8988T (cell line): ENCODE measurements at places on chromosomes 1 and 21.

- no peak for DNase-seq
Observed at GRCh38 chr1:43437031-43437973, 16.4 kb downstream of the HYI start.

DNA sequence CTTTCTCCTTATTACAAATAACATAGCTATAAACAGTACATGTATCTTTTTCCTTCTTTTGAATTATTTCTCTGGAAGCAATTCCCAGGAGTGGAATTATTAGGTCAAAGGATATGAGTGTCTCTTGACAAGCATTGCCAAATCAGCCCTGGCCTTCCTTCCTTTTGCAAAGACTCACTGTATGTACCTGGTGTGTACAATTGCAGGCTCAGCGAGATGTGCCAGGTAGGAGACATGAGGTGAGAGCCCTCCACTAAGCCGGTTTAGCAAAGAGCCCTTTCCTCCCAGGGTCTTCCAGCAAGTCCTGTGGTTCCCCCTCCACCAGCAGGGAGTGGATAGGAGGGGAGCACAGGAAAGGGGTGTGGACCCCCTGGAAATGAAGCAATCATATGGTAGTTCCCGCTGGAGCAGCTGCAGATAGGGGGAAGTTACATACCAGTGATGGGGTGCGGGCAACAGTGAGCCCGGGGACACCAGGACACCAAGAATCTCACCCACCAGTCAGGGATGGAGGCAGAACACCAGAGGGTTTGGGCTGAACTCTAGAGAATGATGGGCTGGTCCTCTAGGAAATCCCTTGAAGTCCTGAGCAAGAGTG is 18.3 kb downstream of the RCSD1 start:
- DNase-seq = no peak

DNA sequence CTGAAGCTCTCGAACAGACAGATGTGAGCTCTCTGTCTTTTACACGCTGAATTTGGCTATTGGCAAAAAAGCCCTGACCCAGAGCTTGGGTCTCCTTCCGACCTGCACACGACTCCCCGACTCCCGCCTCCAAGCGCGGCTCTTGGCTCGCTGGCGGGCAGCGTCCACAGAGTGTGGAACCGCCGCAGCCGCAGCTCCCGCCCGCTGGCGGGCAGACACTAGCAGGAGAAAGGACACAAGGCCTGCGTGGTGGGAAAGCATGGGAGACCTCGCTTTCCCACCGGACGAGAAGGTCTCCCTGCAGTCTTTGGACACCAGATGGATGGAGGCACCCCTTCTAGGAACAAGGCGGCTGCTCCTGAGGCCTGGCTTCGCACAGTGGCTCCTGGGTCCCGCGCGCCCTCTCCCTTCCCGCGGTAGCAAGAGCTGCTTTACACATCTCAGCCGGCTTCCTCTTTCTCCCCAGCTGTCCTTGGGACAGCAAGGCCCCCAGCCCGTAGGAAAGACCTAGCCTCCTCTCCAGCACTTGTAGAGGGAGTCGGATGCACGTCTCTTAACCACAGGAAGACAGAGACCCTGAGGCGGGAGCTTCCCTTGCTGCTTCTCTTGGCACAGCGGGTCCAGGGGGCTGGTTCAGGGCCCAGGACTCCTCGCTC is 92.1 kb downstream of the PRKAB2 start:
- DNase-seq = no peak

- DNase-seq = no peak
Observed at GRCh38 chr1:95197616-95198252, 36.3 kb upstream of the RWDD3 start.

DNA sequence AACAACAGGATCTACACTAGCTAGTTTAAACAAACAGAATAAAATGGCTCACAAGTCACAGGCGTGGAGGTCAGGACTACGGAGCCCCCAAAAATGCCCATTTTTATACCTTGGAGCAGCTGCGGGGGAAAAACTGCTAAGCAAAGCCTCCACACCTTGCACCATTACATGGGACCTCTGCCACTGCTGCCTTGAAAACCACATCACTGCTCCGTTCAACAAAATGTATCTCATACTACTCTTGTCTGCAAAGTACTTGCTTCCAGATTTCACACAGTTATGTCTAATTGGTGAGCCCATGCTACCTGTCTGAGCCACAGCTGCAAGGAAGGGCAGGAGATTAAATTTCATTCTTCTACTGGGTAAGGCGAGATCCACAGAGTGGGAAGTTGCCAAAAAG is 24.4 kb downstream of the MRPL39 start:
- no peak for DNase-seq

DNA sequence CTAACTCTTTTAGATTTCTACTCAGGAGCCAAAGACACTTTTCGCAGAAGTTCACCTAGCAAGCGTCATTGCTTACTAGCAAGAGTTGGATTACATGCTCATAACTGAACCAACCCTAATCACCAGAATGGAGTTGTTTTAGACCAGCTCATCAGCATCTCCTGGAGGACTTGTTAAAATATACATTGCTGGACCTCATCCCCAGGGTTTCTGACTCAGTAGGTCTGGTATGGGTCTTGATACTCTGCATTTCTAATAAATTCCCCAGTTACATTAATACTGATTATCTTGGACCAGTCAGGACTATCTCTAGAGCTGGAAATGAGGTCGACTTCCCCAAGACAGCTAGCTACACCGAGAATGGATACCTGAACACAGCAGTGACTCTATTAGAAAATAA is 9.7 kb upstream of the PRDX6 start:
- DNase-seq = no peak

DNA sequence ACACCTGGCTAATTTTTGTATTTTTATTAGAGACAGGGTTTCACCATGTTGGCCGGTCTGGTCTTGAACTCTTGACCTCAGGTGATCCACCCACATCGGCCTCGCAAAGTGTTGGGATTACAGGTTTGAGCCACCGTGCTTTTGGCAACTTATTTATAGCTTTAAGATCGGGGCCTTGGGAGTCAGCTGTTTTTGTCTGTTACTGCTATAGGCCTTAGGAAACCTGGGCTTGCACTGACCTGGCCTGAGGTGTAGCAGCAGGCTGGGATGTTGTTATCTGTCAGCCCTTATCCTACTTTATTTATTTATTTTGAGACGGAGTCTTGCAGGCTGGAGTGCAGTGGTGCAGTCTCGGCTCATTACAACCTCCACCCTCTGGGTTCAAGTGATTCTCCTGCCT is 11.4 kb downstream of the SZRD1 start:
- no peak for DNase-seq

DNA sequence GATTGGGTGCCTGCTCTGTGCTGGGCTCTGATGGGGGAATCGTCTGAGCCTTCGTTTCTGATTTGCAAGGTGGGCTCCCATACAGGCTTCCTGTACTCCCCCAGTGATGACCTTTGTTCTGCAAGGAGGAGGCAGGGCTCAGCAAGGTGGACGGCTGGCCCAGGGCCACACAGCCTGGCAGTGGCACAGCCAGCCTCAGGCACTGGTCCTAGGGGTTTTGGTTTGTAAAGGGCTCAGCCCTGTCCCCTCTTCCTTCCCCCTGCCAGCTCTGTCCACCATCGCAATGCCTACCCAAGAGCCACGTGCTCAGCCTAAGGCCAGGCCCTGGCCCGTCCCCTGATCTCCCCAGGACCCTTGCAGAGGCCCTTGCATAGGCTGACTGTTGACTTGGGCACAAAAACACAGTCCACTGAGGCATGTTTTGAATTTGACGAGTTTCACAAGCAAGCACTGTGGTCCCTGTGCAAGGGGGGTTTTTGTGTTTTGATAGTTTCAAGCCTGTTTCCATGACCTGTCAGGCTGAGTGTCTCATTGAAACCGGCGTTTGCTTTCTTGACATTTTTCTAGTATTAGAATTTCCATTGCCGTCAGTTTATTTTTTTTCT is 39.5 kb upstream of the TNFRSF1B start:
- DNase-seq = no peak

DNA sequence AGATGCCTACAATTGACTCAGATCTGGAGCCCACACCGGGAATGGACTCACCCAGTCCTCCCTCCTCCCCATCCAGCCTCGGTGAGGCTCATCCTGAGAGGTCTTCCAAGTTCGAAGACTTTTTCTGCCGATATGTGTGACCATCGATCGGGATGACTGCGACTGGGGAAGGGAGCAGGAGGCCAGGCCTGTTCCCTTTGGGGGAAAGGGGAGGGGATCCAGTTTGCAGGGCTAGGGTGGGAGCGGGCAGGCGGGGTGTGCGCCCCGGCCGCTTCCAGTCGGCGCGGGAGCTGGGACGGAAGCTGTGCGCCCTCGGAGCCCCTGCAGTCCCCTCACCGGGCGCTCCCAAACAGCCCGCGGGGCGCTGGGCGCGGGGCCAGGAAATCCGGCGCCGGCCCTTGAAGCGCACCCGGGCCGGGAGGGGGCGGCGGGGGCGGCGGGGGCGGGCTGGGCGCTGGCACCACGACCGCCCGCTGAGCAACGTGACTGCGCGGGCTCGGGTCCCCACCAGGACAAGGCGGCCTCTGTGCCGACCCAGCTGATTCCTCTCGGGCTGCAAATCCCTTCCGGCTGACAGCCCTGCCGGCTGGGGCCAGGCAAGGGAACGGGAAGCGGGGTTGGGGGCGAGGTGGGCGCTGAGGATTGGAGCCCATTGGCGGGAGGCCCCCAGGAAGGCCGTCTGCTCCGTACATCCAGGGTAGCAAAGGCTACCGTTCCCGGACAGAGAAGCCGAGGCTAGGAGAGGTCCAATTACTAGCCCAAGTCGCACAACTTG is 103.9 kb downstream of the EBNA1BP2 start:
- no peak for DNase-seq

DNA sequence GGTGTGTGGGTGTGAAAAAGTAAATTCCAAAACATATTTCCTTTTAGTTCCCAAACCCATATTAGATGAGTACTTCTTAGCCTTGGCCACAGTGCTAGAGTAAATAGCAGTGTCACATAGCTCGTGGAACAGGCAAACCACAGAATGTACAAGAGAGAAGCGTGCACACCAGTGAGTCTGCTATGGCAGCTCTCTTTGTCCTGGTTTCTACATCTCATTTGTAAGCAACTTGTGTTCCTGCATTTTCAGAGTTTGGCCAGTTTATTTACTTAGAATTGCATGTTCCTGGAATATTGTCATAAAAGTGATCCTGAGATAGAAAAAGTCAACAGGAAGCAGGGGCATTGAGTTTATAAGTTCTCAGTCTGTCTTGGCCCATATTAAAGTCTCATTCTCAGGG is 142.1 kb downstream of the DHRS3 start:
- DNase-seq = no peak

DNA sequence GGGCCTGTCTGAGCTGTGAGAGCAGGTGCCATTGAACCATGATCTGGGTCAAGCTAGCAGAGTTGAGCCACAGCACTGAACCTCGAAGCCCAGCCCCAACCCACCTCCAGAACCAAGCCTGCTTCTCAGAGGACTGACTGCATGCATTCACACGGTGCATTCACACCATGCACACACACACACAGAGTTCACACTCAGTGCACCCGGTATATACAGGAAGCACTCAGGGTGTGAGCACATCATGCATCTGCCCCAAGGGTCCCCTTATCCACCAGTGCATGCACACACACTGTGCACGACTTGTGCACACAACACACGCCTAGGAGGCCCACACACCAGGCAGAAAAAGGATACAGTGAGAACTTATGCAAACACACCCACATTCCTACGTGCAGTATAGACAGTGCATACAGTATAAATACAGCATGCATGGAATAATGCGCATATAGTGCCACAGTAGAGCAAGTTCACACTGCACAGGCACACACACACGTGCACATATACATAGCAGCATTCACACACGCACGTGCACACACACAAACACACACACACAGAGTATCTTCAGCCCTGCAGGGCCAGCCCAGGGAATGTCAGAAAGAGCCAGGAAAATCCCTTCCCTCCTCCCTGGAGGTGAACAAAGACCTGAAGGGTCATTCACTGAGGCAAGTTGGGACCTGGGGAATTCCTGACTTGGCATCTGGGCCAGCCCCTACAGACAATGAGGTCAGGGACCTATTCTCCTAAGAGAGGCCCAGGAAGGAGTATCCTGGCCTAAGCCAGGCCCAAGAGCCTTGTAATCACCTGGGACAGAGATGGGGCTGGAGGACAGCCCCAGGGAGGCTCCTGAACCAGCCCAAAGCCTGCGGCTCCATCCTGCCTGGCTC is 42.1 kb downstream of the CAMK2N1 start:
- no peak for DNase-seq

GRCh38 chr1:29783508-29784275 is 547.4 kb downstream of the PTPRU start:
- no peak for DNase-seq

DNA sequence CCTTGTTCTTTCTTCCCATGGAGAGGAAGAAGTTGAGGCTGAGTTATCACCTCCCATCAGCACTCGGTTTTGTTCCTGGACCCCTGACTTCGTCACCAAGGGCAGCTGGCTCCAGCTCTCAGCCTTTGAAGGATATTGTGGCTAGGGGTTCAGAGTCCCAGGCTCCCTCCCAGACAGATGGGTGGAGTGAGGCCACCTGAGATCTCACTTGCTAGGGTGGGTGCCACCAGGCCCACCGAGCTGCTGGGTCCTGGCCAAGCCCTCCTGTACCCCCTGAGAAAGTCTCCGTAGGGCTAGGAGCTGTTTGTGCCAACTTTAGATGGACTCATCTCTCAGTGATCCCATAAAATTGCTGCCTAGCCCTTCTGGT is 6.9 kb downstream of the MX2 start:
- no peak for DNase-seq
